ENCODE measurements at places on chromosomes 7 and 10.

DNA sequence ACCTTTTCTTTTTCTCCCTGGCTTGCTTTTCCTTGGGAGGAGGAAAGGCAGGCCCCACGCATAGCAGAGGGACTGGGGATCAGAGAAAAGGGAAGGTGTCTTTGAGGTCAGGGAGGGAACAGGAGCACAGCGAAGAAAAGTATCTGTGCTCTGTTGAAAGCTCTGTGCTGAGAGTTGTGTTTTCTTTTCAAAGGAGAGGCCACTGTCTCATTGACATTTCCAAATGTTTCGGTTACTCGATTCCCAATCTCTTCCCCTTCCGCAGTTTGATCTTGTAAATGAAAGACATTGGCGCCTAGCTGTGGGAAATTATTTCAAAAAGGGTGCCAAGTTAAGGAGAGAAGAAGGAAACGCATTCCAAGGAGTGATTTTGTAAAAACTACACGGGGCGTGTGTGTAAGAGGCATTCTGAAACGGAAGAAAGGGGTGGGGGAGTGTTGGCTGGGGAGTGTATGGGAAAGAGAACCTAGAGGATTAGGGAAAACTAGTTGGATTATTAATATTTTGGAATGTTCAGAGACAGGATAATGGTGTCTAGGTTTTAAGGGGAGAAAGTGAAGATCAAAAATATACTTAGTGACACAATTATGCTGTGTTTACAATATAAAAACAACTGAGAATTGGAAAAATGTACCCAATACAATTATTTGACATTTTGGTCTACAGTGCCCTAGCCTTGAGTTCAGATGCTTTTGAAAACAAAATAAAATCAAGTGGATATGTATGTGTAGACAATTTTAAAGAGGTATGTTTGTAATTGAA, 708 bp downstream of the KLHDC10 start:
- no peak for DNase-seq

DNA sequence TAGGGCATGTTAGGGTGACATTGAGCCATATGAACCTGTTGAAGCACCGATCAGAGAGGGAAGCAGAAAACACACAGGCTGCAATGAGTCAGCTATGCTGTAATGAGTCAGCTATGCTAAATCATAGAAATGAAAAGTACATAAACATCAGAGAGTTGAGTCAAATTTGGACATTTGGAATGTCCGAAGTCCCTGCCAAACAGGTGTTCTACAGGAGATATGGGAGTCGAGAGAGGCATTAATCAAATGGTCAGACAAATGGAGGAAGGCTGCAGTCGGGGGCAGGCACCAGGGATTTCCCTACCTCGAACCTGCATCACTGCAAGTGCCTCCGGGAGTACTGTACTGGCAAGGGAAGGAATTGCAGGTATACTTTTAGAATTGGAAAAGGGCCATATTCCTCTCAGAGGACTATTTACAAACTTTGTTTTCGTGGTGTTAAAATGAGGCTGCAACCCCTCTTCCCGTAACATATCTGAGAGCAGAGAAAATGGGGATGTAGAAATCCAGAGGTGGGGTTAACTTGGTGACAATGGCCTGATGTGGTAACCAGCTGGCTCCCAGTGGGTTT, 8.8 kb upstream of the ZC3HAV1 start:
- DNase-seq, result no peak

- no peak for DNase-seq
Measured at GRCh38 chr10:75401569-75402485, at the start of gene ZNF503. Gene ZNF503 (minus strand): TSS chr10:75401764. CDS start chr10:75401419, 345 bp downstream.

DNA sequence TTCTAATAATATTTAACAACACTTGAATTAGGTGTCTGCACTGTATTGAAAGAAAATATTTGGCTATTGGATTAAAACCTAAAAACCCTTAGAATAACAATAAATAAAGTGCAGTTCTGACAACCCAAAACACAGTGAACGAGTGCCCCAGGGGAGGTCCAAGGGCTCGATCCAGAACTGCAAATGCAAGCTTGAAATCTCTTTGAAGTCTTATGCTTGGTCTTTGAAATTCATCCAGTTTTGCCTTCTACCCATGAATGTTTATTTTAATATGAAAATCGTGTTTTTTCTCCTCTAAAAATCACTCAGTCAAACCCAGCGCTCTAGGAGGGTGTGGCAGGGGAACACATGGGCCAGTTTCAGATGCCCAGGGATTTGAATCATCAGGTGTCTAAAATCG, 119.5 kb downstream of the MTPAP start:
- DNase-seq, result no peak

DNA sequence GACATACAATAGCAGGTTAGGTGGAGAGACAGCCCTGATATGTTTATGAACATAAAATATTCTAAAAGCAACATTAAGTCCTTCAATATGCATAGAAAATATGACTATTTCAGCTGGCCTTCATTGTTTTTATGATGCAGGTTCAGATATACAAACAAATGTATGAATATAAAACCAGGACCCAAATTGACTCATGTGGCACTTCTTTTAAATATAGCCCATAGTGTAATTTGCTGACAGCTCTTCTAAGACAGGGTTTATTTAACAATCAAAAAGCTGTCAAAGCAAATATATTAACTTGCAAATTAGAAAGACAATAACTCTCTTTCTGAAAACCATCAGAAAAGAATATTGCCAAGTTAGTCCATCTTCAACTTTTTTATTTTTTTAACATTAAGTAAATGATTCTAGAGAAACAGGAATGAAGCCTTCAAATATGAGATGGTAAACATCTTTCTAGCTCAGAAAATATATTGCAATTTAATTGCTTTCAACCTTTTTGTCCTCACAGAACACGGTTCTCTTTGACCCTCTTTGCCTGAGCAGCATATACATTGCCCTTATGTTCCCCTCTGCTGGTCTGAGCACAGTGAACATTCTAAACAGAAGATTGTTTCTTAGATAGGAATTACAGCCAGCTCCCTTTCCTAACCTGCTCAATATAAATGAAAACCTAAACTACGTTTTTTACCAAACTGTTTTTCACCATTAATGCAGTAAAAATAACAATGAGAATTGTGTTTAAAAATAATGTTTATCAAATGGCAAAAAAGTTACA, 82.8 kb downstream of the CACNA2D1 start:
- DNase-seq, result no peak

- DNase-seq, result no peak
Measured at GRCh38 chr7:142066536-142066935, 45.0 kb upstream of the MGAM2 start.

DNA sequence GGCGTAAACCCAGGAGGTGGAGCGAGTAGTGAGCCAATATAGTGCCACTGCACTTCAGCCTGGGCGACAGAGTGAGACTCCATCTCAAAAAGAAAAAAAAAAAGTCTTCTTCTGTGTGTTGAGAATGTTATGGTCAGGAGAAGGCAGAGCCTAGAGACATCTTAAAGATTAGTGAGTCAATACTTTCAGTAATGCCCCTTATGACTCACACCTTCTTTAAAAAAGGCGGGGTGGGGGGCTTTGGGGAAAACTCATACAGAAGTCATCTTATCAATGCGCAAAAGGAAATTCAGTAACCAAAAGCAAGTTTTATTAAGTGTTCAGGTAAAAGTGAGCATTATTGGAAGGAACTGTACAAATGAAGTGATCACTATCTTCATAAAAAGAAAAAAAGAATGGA, 1369.8 kb upstream of the LRRTM3 start:
- no peak for DNase-seq

- DNase-seq, result no peak
Measured at GRCh38 chr7:85144771-85145170, 42.1 kb downstream of the SEMA3D start.
